Activated CD8-positive, alpha-beta T cell treated with anti-CD3 and anti-CD28 coated beads for 36 hours (primary cell): ENCODE measurements at places on chromosomes 1 and 21. TPM values are rescaled to one million over a fixed set of nuclear protein-coding genes. Genes with fewer than 3 reads are reported as not detected.

AKR7A3 gene
- 0.54 TPM for total RNA-seq

AMY2B gene
- total RNA-seq, result 9.7 TPM

DNA sequence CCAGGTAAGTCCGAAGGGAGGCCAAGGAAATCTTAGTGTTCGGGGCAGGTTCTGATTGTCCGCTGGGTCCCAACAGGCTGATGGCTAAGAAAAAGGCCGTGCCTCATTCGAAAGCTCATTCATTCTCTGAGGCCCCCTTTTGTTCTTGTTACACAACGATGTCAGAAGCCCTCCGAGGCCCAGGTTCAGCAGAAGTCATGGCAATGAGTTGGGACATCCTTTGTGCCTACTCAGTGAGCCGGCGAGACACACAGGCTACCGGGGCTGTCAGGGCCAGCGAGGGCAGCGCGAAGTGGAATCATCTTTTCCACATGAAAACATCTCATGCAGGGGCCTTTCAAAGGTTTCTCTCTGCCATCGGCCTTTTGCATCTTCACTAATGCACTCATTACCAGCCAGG lies 49.0 kb upstream of the EFHD2 start:
- no peak overlapping the region for H3K4me3 ChIP-seq
- H3K27ac ChIP-seq, result no peak overlapping the region
- H3K36me3 ChIP-seq, result no peaks in the 10 kb centered on the region
- no peaks in the 10 kb centered on the region for H3K27me3 ChIP-seq

PRR9 gene
- total RNA-seq, result not detected

GRCh38 chr1:58500043-58500442 lies 46.5 kb downstream of the OMA1 start:
- no peak overlapping the region for H3K4me3 ChIP-seq
- peaks cover 17% of the 10 kb centered on the region for H3K4me1 ChIP-seq
- no peak overlapping the region for H3K27ac ChIP-seq
- DNase-seq, result no peak
- no peaks in the 10 kb centered on the region for H3K27me3 ChIP-seq

GRCh38 chr1:246182149-246182851 lies 324.8 kb downstream of the SMYD3 start:
- H3K27ac ChIP-seq, result no peak overlapping the region
- no peak for DNase-seq
- peaks cover 16% of the 10 kb centered on the region for H3K36me3 ChIP-seq
- no peak overlapping the region for H3K4me3 ChIP-seq
